ENCODE measurements at places on chromosomes 3 and 15.

GRCh38 chr3:31661993-31662670, 129.4 kb downstream of the STT3B start:
- DNase-seq: no peak

- DNase-seq: peak; percentile 41
These were observed 69.2 kb upstream of the ICE2 start for GRCh38 chr15:60548101-60548500.

DNA sequence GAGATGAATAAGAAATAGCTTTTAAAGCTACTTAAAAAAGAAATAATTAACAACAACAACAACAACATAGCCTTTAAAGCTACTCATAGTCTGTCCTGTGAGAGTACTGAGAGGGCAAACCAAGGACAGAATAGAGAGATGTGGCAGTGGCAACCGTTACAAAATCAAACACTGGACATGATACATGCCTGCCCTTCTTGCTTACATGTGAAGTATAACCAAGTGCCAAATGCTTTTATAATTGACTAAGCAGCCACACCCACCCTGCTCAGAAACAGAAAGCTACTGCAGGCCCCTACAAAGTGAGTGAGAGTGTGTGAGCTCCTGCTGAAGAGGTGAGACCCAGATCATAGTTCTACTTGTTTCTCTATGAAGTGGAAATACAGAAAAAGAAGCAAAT, 38.4 kb downstream of the NDUFB4 start:
- DNase-seq: no peak

DNA sequence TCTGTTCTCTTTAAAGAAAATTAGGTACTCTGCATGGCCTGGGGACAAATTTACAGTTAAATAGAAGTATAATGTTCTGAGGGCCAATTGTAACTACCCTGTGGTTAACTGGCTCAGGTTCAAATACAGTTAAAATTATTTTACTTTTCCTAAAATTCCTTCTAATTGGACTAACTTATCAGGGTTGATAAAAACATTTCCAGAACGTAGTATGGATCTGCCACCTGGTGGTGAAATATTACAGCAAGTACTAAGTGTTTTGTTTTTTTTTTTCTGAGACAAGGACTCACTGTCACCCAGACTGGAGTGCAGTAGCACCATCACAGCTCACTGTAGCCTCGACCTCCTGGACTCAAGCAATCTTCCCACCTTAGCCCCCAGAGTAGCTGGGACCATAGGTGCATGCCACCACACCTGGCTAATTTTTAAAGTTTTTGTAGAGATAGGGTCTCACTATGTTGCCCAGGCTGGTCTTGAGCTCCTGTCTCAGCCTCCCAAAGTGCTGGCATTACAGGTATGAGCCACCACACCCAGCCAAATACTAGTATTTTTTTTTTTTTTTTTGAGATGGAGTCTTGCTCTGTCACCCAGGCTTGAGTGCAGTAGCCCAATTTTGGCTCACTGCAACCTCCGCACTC, 29.2 kb downstream of the NEO1 start:
- no peak for DNase-seq

- no peak for DNase-seq
These were observed 58.2 kb upstream of the TP63 start for GRCh38 chr3:189573004-189573403.

GRCh38 chr15:58987036-58987435, 427 bp upstream of the RNF111 start:
- no peak for DNase-seq

DNA sequence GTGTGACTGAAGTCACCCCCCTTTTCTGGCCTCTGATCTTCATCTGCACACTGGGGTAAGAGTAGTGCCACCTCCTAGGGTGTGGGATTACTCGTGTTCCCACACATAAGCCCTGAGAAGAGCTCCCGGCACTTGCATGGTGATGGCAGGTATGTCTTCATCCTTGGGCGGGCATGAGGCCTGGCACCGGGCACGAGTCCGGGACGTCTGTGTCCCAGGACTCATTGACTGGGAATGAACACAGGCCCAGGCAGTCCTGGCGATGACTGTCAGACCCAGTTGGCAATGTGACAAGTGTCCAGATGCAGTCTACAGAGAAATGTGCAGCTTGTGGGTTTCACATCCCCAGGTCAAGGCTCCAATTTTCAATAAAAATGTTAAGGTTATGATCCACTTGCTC, 78.9 kb downstream of the TBC1D2B start:
- no peak for DNase-seq

- DNase-seq: no peak
These were observed 494.5 kb upstream of the PDZRN3 start for GRCh38 chr3:74119221-74119620.

- no peak for DNase-seq
These were observed 5.1 kb downstream of the TRPM7 start for GRCh38 chr15:50681467-50681866.

All from stimulated activated CD4-positive, alpha-beta T cell treated with anti-CD3 and anti-CD28 coated beads, Interleukin-12 subunit alpha, Interleukin-12 subunit beta, amount 100 ng/mL, for 4 hours (primary cell).